ENCODE measurements at places on chromosomes 11 and 22.

DNA sequence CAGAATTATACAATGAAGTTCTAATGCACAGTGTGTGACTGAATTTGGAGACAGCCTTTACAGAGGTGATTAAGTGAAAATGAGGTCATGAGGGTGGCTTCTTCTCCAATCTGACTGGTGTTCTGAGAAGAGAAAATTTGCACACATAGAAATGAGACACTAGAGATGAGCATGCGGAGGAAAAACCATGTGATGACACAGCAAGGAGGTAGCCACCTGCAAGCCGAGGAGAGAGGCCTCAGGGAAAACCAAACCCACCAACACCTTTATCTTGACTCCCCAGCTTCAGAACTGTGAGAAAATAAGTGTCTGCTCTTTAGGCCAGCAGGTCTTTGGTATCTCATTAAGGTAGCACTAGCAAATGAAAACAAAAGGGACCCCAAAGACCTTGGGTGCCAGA lies 93.2 kb downstream of the GGTLC2 start:
- DNase-seq: no peak

DNA sequence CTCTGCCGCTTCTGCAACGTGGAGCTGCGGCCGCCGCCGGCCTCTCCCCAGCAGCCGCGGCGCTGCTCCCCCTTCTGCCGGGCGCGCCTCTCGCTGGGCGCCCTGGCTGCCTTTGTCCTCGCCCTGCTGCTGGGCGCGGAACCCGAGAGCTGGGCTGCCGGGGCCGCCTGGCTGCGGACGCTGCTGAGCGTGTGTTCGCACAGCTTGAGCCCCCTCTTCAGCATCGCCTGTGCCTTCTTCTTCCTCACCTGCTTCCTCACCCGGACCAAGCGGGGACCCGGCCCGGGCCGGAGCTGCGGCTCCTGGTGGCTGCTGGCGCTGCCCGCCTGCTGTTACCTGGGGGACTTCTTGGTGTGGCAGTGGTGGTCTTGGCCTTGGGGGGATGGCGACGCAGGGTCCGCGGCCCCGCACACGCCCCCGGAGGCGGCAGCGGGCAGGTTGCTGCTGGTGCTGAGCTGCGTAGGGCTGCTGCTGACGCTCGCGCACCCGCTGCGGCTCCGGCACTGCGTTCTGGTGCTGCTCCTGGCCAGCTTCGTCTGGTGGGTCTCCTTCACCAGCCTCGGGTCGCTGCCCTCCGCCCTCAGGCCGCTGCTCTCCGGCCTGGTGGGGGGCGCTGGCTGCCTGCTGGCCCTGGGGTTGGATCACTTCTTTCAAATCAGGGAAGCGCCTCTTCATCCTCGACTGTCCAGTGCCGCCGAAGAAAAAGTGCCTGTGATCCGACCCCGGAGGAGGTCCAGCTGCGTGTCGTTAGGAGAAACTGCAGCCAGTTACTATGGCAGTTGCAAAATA lies 816 bp downstream of the PDE3B start:
- DNase-seq: peak; percentile 29

- DNase-seq: peak; percentile 45
Measured at GRCh38 chr11:65468874-65469333, 29.9 kb upstream of the MALAT1 start.

GRCh38 chr11:115193914-115194801 lies 310.1 kb downstream of the CADM1 start:
- DNase-seq: no peak

DNA sequence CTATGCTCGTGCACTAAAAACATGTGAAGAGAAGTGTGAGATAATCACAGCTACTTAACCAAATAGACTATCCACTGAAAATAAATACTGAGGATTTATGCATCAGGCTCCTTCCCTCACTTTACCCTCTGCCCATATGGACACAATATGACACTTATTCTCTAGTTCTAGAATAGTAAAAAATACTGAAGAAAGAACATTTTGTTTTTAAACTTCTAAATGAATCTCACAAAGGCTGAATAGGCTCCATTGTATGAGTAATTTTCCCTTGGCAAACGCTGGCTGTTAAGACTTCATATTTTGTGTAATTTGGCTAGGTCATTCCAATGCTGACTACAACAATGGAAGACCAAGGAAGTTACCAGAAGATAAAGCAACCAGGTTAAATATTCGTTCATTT lies 9.9 kb downstream of the HPS5 start:
- DNase-seq: no peak

- no peak for DNase-seq
Measured at GRCh38 chr22:36653316-36653715, 50.2 kb downstream of the CACNG2 start.

DNA sequence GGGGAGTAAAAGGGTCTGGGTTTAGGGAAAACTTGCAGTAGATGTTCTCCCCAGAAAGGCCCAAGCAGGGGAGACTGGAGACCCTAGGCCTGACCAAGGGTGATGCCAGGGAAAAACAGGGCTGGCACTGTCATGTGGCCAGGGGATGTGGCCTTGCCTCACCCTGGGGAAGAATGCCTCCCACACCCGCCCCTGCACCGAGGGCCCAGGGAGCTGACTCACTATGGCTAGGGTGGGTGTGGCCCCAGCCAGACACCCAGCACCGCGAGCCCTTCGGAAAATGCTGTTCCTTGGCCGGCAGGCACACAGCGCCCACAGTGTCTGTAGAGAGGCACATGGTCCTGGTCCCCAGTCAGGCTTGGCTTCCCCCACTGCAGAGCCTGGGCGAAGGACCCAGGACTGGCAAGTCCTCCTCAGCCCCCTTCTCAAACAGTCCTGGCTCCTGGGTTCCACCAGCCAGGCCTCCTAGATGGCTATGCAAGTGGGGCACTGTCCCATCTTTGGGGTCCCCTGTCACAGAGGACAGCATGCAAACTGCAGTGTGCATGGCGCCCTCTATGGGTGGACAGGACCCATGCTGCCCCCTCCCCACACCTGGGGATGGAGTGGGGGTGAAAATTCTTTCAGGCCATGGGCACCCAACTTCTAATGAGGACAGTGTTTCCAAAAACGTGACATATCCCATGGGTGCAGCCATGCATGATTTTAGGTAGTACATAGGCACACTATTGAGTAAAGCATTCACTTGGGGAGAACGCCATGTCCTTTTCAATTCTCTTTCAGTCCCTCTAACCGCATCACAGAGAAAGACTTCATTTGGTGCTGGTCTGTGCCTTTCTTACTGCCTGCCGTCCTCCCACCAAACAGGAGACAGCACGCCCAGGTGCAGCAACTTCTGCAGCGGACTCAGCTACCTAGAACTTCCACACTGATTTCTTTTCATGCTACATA lies 15.2 kb downstream of the TMPRSS5 start:
- no peak for DNase-seq

DNA sequence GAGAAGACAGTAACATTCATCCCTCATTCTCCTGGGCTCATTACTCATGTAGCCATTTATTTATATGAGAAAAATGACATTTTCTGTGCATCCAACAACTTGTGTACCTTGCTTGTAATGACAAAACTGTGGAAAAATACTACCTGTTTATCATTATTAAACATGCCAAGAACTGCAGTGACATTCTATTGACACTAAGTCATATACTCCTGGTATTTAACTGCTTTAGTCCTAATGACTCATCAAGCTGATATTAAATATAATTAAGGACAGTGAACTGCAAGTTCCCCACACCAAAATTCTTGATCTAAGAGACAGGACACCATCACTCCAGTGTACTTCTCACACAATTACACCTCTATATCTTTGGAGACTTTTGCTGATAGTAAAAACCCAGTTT lies 1328.7 kb upstream of the RAG2 start:
- no peak for DNase-seq

GRCh38 chr11:116446048-116446941 lies 326.5 kb downstream of the BUD13 start:
- DNase-seq: no peak

- no peak for DNase-seq
Measured at GRCh38 chr11:66625041-66625751, 8.8 kb downstream of the RBM14 start.

- DNase-seq: no peak
Measured at GRCh38 chr11:16953663-16954062, 60.6 kb downstream of the PLEKHA7 start.

- no peak for DNase-seq
Measured at GRCh38 chr22:30910358-30910757, 58.2 kb downstream of the MORC2 start.

DNA sequence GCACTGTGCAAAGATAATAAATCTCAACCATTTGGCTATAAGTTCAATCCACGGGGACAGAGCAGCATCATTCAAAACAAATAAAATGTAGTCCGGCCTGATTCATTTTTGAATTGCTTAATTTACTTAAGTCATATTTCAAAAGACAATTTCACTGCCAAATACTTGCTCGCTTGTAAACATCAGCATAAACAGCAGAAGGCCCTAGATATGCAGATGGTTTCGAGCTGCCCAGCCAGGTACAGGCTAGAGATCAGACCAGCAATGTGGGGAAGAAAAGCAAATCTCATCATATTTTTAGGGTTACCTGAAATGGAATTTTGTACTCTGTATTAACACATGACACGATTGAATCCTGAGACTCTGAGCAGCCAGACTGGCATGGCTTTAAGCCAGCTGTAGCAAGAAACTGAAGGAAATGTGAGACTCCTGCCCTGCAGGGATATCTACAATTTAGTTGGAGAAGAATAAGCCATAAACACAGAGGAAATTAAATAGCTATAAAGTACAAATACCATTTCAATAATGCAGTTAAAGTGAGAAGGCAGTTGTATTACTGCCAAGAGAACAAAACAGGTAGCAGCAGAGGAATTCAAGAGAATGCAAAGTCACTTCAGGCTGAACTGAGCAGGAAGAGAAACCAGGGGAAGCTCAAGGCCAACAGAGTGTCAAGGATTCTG lies 440.3 kb downstream of the ETS1 start:
- DNase-seq: no peak

Data from activated CD4-positive, alpha-beta T cell treated with anti-CD3 and anti-CD28 coated beads, Interleukin-2, amount 50 U/mL, for 4 hours (primary cell).